Psoas muscle (tissue), 8 donors: ENCODE measurements at places on chromosomes 2 and 18. TPM values are rescaled to one million over a fixed set of nuclear protein-coding genes. Genes with fewer than 3 reads are reported as not detected.

The PEX13 gene
- 23.3 TPM for total RNA-seq

The DPP10 gene
- not detected for total RNA-seq

The PKDCC gene
- 159 TPM for total RNA-seq

The SRSF7 gene
- total RNA-seq: 78.2 TPM

The SGPP2 gene
- 0.06 TPM for total RNA-seq

The CNRIP1 gene
- 9.2 TPM for total RNA-seq

The ERBB4 gene
- 7.5 TPM for total RNA-seq

The CPLX4 gene
- not detected for total RNA-seq

The ATOH8 gene
- 22.0 TPM for total RNA-seq

The KCNG2 gene
- 0.20 TPM for total RNA-seq

The CYS1 gene
- 0.13 TPM for total RNA-seq

The SPATA3 gene
- not detected for total RNA-seq

The GLI2 gene
- 0.66 TPM for total RNA-seq

The GREB1 gene
- total RNA-seq: 1.7 TPM

The SCYGR7 gene
- total RNA-seq: not detected

The ALPP gene
- total RNA-seq: not detected

The C1QL2 gene
- total RNA-seq: not detected

The CACNB4 gene
- 1.1 TPM for total RNA-seq

The REG1B gene
- not detected for total RNA-seq

The ITPRIPL1 gene
- total RNA-seq: 0.77 TPM

The TMBIM1 gene
- total RNA-seq: 152 TPM

The OR6B3 gene
- not detected for total RNA-seq

The MC4R gene
- not detected for total RNA-seq

The FAHD2A gene
- 28.4 TPM for total RNA-seq

The NR4A2 gene
- total RNA-seq: 0.99 TPM

The SERPINB13 gene
- not detected for total RNA-seq

The TSPYL6 gene
- not detected for total RNA-seq

The TOGARAM2 gene
- total RNA-seq: 16.4 TPM

The ACVR1 gene
- 26.2 TPM for total RNA-seq

The ORC4 gene
- 38.6 TPM for total RNA-seq

The ITGA4 gene
- 1.6 TPM for total RNA-seq

The LRRC30 gene
- 8.2 TPM for total RNA-seq

The GCFC2 gene
- total RNA-seq: 26.0 TPM

The SKOR2 gene
- total RNA-seq: not detected

The RUFY4 gene
- not detected for total RNA-seq
